Activated CD4-positive, alpha-beta T cell treated with anti-CD3 and anti-CD28 coated beads for 24 hours (primary cell): ENCODE measurements at places on chromosomes 5 and 9.

- peak; percentile 31 for DNase-seq
Measured at GRCh38 chr5:10563110-10563944, 543 bp upstream of the ANKRD33B start.

GRCh38 chr5:122727112-122727541, 47.8 kb upstream of the SNX2 start:
- no peak for DNase-seq

GRCh38 chr9:94861589-94862272, 135.2 kb downstream of the AOPEP start:
- no peak for DNase-seq

- no peak for DNase-seq
Measured at GRCh38 chr5:138925090-138925635, 50.0 kb upstream of the LRRTM2 start.

DNA sequence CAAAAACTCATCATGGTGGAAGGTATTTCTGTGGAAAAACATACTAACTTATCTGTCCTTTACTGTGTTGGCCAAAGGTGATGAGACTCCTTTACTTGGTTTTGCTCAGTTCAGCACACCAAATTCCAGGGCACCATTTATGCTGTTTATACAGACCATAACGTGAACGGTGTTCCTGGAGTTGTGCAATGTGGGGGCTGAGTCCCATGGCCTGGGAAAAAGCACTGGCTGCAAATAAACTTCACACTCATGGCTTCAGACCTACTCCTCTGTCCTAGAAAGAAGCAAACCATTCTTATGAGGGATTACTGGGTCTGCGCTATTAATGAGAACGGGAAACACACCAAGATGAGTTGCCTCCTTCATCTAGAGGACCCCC, 10.4 kb downstream of the FREM1 start:
- no peak for DNase-seq

DNA sequence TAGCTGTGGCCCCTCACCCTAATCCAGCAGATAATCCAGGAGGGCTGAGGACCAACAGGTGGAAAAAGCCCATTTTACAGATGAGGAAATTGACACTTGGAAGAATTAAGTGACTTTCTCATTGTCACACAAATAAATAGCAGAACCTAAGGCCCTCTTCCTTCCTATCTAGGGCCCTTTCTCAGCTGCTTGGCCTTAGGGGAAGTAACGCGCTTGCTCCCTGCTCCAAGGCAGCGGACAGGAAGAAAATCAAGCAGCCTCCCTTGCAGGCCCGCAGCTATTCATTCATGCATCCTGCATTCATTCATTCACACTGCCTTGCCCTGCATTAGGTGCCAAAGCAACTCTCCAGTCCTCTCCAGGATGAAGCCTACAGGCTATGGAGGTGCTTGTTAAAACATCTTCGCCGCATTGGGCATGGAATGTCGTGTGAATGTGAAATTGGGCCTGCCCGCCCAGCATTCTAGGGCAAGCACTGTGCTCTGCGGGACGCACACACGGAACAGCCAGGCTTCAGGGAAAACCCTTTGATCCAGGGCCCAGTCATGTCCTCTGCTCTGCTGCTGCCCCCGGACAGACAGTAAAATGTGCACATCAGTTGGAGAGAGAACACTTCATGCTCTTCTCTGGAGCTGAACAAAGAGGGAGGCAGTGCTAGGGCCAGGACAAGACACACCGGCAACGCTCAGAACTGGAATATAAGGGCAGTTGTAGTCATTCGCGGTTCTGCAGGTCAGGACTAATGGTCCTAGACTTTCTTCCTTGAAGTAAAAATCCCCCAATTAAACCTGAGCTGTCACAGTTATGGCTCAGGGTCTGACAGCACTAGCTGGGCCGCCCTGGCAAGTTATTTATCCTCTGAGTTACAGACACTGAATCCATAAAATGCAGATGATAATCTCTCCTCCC, 166.0 kb downstream of the COL23A1 start:
- DNase-seq, result no peak

GRCh38 chr5:162026803-162027202, 40.8 kb upstream of the GABRG2 start:
- DNase-seq, result no peak

DNA sequence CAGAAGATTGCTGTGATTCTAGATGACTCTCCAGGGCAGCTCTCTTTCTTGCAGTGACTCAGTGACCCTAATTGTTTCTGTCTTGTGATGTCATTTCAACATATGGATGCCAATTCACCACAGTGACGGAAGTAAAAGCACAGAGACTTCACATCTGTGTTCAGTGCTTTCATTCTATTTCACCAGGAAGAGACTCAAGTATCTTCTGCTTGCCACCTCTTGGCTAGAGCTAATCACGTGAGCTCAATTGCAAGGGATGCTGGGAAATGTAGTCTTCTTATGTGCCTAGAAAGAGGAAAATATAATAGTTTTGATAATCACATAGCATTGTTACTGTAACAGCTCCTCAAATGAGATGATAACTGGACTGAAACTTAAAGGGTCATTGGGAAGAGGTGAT, 453.3 kb upstream of the KLF4 start:
- no peak for DNase-seq

GRCh38 chr9:37329576-37329975, 92.9 kb upstream of the GRHPR start:
- DNase-seq, result no peak

GRCh38 chr9:31608416-31608815, 776.0 kb upstream of the ACO1 start:
- no peak for DNase-seq

DNA sequence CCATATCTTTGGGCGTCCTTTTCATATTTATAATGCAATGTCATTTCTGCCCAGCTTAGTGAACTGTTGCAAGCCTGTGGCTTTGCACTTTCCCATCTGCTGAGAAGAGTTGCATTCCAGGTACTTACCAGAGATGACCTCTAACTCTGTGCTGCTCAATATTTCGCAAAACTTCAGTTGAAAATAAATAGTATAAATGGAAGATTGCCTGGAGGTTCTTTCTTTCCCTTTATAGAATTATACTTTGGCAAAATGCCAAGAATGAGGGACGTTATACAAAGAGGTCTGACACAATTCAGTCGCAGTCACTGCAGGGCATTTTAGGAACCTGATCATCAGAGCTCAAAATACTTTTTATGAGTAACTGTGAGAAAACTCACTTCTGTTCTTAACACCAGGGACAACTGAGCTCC, 18.9 kb upstream of the VLDLR start:
- no peak for DNase-seq

- no peak for DNase-seq
Measured at GRCh38 chr5:120531215-120531614, 67.1 kb downstream of the PRR16 start.

GRCh38 chr5:14896131-14896530, 24.6 kb upstream of the ANKH start:
- DNase-seq, result no peak

- no peak for DNase-seq
Measured at GRCh38 chr9:70865471-70865870, 255.9 kb downstream of the TRPM3 start.

DNA sequence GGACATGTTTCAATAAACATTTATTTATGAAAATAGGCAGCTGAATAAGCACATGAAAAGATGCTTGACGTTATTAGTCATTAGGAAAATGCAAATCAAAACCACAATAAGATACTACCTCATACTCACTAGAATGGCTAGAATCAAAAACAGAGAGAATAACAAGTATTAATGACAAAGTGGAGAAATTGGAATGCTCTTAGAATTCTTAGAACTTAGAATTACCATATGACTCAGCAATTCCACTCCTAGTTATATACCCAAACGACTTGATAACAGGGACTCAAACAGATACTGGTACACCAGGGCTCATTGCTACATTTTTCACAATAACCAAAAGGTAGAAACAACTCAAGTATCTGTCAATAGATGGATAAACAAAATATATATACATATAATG, 15.1 kb upstream of the TRIM36 start:
- DNase-seq, result no peak

DNA sequence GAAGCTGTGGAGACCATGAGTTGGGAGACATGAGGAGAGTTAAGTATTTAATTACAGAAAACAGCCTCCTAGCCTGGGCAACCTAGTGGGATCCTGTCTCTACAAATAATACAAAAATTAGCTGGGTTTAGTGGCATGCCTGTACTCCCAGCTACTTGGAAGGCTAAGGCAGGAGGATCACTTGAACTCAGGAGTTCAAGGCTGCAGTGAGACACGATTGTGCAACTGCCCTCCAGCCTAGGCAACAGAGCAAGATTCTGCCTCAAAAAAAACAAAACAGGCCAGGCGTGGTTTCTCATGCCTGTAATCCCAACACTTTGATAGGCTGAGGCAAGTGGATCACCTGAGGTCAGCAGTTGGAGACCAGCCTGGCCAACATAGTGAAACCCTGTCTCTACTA, 52.6 kb downstream of the AQP7 start:
- DNase-seq, result no peak

DNA sequence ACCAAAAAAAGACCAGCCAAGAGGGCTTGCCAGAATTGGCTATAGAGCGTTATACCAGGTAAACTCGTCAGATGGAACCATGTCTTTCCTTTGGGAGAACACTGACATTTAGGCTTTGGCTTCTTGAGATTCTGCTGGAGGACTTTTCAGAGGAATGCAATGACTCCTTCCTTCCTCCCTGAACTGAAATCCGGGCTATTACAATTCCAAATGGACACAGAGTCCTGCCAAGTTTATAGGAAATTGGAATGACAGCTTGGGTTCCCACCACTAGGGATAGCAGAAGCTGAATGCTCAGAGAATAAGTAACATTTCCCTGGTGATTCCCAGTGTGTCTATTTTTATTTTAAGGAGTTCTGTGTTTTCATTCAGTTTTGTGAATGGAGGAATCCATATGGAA, 143.0 kb downstream of the FGF1 start:
- no peak for DNase-seq

DNA sequence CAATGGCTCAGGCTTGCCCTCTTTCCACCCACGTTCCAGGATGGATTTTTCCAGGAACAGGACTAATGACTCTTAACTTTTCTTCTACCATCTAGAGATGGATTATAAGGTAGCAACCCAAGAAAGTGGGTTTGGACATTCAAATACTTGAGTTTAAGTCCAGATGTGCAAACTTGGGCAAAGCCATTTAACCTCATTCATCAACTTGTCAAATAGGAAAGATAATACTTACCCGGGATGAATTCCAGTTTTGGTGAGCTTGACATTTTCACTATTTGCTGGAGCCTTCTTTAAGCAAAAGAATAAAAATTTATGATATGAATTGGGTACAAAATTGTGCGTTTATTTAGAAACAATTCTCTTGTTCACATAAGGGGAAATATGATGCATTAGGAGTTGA, 44.3 kb upstream of the ZBED3 start:
- no peak for DNase-seq

DNA sequence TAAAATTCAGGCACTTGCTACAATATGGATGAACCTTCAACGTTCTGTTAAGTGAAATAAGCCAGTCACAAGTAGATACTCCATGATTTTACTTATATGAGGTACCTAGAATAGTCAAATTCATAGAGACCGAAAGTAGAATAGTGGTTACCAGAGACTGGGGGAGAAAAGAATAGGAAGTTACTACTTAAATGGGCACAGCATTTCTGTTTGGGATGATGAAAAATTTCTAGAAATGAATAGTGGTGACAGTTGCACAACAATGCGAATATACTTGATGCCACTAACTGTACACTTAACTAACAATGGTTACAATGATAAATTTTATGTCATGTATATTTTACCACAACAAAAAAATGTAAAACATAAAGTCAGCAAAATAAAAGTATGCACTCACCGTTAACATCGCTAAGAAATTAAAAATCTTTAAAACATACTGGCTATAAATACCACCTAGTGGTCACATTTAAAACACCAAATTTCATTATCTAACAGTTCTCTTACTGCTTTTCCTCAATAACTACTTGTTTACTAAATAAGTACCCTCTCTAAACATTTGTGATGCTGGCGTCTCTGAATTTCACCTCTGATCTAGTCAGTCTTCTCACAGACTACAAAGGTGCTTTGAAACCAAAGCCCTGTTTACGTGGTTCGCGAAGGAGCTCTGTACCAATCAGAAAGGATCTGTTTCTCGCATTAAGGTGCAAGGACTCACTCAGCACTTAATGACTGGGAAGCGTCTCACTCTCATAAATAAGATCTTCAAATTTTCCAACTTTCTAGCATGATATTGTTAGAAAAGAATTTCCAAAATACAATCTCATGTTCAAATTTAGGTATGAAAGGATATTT, 22.7 kb downstream of the KIF3A start:
- no peak for DNase-seq

DNA sequence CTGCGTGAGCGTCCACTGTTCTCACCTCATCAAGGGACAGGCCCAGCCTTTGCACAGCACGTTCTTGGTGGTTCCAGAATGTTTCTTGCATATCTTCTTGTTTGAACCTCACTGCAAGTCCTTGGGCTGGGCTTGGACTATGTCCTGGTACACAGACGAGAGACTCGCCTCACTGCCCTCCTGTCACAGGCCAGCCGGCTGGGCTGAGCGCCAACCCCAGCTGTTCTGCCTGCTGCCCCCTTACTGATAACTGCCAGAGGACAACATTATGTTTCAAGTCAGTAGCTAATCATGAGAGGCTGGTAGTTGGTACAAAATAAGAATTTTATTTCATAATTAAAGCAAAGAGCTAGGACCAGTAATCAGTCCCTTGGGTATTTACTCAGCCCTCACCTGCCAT, 52.8 kb upstream of the LRRTM2 start:
- DNase-seq, result no peak

GRCh38 chr5:132426525-132427138, 57.1 kb downstream of the SLC22A5 start:
- no peak for DNase-seq

- DNase-seq, result no peak
Measured at GRCh38 chr5:50575740-50576139, 90.7 kb upstream of the PARP8 start.

- no peak for DNase-seq
Measured at GRCh38 chr5:67496051-67496450, 299.5 kb upstream of the CD180 start.

- no peak for DNase-seq
Measured at GRCh38 chr9:77648234-77649108, at the start of gene GNA14. Gene GNA14 (minus strand): TSS chr9:77648322. CDS start chr9:77647793, 529 bp downstream.

DNA sequence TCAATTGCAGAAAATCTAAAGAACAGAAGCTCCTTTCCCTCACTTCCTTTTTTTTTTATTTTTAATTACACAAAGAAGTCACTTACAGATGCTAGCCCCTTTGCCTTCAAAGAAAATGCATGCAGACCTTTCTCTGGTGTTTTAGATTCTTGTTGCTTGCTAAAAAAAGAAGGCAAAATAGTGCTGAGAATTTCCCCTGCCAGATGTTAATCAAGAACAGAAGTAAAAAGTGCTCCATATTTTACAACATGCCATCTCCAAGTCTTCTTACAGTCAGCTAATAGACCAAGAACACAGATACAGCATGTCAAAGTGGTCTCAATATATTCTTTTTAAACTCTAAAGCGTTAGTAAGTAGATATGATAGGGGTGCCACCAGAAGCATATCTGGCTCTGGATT, 142.8 kb upstream of the RGMB start:
- DNase-seq, result no peak

- DNase-seq, result no peak
Measured at GRCh38 chr5:98774192-98775033, 950 bp downstream of the RGMB start.
